Renal cortical epithelial cell (primary cell): ENCODE measurements at places on chromosomes 7 and 10.

DNA sequence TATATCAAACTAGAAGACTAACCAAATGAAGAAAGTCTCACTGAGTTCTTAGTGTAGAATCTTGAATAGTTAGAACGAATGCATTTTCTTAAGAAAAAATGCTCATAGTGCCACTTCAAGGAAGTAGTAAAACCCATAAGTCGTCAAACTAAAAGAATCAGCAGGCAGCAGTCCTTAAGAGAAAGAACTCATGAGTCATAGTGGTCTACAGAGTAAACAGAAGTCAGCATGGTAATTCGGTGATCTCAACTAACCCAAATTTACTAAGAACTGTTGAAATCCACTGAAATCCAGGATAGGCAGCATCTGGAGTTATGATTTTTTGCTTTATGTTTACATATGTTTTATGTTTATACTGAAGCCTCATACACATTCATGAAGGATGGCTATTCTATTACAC is 256.2 kb downstream of the LHFPL3 start:
- peak; percentile 8 for DNase-seq

DNA sequence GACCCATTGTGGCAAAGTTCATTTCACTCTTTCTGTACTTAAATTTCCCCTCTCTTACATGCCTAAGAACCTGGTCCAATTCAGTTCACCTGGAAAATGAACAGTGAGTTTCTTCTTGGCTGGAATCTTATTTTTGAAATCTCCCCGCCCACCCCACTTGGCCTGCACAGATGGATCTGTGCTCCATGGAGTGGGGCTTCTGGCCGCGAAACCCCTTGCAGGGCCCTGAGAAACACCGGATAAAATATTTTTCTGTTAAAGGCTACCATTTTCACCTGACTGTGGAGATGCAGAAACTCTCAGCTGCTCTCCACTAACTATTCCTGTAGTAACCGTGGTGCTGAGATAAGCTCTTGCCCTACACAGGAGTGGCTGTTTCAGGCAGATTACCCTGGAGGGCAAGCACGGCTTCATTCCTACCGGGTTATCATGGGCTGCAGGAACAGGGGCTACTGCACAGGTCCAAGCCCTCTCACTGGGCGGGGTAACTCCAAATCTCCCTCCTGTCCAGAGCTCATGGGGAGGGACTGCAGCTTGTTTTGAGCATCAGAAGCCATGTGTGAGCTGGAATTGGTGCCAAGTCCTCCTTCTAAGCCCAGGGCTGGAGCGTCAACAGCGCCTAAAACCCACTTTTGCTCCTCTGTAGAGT is 118.9 kb downstream of the PRPF18 start:
- no peak for DNase-seq

GRCh38 chr7:1590476-1590875 is 20.6 kb upstream of the PSMG3 start:
- DNase-seq = no peak

GRCh38 chr7:128388145-128388485 is 21.7 kb downstream of the IMPDH1 start:
- no peak for DNase-seq

GRCh38 chr7:134362587-134363483 is 46.1 kb upstream of the SLC35B4 start:
- peak; percentile 19 for DNase-seq

GRCh38 chr7:134761266-134761665 is 18.2 kb upstream of the CALD1 start:
- DNase-seq = no peak

- no peak for DNase-seq
Measured at GRCh38 chr7:146875981-146876380, 759.4 kb downstream of the CNTNAP2 start.

DNA sequence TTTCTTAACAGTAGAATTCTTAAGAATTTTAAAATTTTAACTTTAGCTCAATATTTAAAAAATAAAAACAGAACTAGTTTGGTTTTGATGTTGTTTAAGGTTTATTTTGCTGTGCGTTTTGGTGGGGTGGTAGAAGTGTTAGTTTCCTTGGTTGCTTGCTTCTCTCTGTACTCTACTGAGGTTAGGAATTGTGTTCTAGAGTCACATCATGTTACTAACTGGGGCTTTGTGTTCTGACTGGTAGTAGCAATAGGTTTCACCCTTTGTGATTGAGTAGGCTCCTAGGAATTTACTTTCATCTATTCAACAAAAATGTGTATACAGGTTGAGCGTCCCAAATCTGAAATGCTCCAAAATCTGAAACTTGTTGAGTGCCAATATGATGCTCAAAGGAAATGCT is 99.5 kb downstream of the ZEB1 start:
- DNase-seq = no peak

GRCh38 chr10:97103316-97104080 is 82.3 kb downstream of the SLIT1 start:
- no peak for DNase-seq

DNA sequence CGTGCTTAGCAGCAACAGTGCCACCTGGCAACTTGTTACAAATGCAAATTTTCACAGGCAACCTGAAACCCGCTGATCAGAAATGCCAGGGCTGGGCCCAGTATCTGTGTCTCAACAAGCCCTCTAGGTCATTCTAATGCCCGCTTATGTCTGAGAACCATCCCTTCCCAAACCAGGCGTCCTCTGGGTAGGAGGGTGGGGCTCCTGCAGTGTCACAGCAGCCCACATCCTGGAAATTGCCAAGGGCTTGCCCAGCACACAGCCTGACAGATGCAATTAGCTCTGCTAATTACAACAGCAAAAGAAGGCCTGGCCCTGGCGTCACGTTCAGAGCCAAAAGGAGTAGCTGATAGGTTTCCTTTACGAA is 15.9 kb downstream of the ITPRIP start:
- DNase-seq = no peak

- DNase-seq = peak; percentile 94
Measured at GRCh38 chr7:46003896-46004875, 83.1 kb upstream of the IGFBP3 start.

- peak; percentile 43 for DNase-seq
Measured at GRCh38 chr10:26857991-26858706, 2.6 kb downstream of the ABI1 start.

- no peak for DNase-seq
Measured at GRCh38 chr10:84216834-84217233, 8.5 kb downstream of the LRIT2 start.

DNA sequence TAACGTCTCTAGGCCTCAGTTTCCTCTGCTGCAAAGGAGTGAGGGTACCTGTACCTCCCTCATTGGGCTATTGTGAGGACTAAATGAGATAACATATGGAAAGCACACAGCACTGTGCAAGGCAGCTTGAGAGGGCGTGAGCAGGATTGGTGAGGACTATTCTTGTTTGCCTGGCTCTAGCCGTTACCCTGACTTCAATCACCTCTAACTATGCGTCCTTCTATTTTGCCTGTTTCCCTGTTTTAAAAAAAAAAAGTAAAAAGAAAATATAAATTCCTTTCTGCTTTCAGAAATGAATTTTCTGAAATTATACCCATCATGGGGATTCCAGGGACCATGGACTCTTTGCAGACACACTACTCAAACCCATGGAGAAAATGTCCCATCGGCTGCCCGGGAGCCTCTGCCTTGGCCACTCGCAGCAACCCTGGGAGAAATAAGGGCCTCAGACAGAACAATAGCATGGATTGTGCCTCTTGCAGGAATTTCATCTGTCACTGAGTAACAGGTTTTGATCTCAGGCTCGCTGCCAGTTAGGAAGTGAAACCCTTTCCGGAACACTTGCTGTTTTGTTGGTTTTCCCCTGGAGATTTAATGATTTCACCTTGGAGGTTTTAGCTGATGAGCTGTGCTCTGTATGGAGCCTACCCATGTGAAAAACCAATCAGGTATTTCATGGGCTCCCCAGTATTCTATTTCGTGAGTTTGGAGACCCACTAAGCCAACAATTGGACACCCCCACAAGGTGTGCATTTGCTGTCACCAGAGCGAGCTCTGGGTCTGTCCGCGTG is 55.6 kb downstream of the STEAP1B start:
- DNase-seq = peak; percentile 90

- no peak for DNase-seq
Measured at GRCh38 chr10:50951365-50951764, 65.9 kb upstream of the A1CF start.

- DNase-seq = no peak
Measured at GRCh38 chr10:116684781-116685180, 57.6 kb downstream of the HSPA12A start.

- peak; percentile 53 for DNase-seq
Measured at GRCh38 chr10:50788951-50789945, 49.5 kb downstream of the ASAH2B start.

GRCh38 chr7:29343399-29343798 is 148.8 kb downstream of the CHN2 start:
- DNase-seq = no peak

DNA sequence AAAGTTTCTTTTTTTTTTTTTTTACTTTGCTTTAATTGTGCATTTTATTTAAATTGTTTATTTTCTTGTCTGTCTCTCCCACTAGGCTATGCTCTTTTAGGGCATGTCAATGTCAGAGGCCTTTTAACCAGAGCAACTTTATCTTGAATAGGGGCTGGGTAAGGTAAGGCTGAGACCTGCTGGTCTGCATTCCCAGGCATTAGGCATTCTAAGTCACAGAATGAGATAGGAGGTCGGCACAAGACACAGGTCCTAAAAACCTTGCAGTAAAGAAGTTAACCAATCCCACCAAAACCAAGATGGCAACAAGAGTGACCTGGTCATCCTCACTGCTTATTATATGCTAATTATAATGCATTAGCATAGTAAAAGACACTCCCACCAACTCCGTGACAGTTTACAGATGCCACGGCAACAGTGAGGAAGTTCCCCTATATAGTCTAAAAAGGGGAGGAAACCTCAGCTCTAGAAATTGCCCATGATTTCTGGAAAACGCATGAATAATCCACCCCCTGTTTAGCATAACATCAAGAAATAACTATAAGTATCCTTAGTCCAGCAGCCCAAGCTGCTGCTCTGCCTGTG is 47.0 kb upstream of the FRMD4A start:
- DNase-seq = no peak

- DNase-seq = peak; percentile 40
Measured at GRCh38 chr7:130489140-130489983, 2.5 kb upstream of the MEST start.

DNA sequence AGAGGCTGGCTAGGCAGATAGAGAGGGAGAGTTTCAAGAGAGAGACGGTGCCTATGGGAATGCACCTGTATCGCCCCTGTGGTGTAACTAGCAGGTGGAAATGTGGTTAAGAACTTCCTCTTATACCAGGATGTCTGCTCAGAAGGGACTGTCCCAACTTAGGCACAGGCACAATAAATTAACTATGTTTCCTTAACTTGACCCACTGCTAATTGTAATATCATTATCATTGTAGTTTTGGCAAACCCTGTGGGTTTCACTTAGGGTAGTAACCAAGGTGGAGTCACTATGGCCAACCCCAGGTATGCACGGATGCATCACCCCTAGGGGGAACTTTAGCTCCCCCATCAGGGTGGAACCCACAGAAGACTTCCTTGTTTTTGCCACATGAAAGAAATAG is 455.7 kb downstream of the DGKB start:
- DNase-seq = no peak

DNA sequence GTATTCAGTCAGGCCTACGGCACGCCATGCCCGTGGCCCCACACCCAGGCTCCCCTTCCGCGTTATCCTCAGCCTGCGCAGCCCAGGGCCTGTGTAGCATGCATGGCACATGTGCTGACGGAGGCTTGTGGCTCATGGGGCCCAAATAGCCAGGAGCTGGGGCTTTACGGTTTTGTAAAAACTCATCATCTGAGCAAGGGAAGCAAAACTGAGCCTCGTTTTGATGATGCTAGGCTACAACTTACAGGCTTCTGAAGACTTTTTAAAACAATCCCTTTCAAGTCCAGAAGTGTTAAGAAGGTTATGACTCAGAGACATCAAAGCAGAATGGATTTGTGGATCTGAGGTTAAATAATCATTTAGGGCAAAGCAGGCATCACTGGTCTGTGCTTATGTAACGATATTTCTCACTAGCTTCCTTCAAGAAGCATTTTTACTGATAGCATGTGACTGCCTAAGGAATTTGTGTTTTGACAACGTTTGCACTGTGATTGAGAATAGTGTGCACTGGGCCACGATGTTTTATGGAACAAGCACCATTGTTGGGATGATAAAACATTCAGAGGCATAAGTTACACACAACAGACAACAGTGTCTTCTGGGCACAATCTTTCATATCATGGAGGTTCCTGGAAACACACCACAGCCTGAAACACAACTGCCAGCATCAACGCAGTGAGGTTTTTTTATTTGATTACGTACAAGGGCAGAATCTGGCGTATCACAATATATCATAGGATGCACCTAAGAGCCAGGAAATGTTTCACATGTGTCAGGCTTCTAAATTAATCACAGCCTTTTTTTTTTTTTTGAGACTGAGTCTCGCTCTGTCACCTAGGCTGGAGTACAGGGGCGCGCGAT is 274.3 kb downstream of the CCDC3 start:
- DNase-seq = peak; percentile 39
